ENCODE measurements at places on chromosomes 4 and X. TPM values are rescaled to one million over a fixed set of nuclear protein-coding genes. Genes with fewer than 3 reads are reported as not detected.

Gene GNRHR
- 0.60 TPM for polyA plus RNA-seq

Gene PCDH18
- 210 TPM for polyA plus RNA-seq

Gene INTU
- polyA plus RNA-seq = 22.4 TPM

GRCh38 chr4:41060352-41061334, 153.7 kb downstream of the APBB2 start:
- DNase-seq = no peak

All from right renal pelvis (tissue), 4 donors.